NCI-H526 (cell line): ENCODE measurements at places on chromosomes 6 and 20.

- DNase-seq = peak; percentile 61
Observed at GRCh38 chr6:34465531-34466241, at the start of gene PACSIN1. Gene PACSIN1 (plus strand): TSS chr6:34466076. CDS start chr6:34526306, 60,230 bp downstream.

DNA sequence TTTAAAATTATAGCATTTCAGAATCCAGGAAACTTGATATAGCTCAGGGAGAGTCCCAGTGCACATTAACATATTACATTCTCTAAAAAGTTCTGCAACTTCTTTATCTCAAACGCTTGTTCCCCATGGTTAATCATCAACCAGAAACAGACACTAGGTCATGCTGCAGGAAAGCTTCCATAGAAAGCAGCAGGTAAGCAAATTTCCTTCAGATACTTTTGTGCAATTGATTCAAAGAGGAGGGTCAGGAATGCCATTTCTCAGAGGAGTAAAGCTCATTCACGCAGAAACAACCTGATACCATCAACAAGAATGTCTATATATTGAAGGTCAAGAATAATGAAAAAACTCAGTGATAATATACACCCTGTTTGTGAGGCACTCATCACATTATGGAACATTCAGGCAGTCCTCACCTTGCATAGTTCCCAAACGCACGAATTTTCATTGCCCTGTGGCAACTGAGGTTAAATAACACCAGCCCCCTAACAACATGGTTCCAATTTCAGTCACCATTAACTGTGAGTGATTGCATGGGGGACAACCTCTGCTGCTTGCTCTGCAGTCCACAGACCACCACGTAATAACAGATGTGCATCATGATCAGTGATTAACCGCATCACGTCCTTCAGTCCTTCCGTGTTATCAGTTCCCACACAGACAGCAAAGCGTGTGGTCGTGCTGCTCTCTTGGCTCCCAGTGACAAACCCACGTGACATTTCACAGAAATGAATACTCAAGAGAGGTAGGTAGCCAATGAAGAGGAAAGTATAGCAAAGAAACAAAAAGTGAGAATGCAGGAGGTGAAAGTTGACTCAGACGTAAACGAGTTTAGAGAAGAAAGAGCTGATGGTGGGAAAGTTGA, 95.7 kb downstream of the LY86 start:
- DNase-seq = peak; percentile 50

- DNase-seq = no peak
Observed at GRCh38 chr6:57158658-57159057, 13.5 kb upstream of the BAG2 start.

- DNase-seq = no peak
Observed at GRCh38 chr6:150303256-150303655, 65.6 kb upstream of the IYD start.

DNA sequence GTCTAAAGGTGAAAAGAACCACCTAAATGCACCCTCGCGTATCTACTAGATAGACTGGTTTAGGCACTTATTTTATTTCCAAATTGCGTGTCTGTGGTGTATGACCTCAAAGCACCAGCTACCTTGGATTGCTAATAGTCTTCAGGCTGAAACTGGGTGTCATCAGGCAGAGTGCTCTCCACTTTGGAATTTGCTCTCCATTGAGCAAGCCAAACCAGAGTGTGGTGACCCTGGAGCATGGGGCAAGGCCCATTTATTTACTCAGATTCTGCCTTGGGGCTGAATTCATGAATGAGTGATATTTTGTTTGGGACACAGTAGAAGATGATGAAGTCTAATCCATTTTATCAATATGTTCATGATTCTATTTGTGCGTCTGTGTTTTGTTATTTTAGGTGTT, 812.8 kb upstream of the SLC35B3 start:
- DNase-seq = no peak

DNA sequence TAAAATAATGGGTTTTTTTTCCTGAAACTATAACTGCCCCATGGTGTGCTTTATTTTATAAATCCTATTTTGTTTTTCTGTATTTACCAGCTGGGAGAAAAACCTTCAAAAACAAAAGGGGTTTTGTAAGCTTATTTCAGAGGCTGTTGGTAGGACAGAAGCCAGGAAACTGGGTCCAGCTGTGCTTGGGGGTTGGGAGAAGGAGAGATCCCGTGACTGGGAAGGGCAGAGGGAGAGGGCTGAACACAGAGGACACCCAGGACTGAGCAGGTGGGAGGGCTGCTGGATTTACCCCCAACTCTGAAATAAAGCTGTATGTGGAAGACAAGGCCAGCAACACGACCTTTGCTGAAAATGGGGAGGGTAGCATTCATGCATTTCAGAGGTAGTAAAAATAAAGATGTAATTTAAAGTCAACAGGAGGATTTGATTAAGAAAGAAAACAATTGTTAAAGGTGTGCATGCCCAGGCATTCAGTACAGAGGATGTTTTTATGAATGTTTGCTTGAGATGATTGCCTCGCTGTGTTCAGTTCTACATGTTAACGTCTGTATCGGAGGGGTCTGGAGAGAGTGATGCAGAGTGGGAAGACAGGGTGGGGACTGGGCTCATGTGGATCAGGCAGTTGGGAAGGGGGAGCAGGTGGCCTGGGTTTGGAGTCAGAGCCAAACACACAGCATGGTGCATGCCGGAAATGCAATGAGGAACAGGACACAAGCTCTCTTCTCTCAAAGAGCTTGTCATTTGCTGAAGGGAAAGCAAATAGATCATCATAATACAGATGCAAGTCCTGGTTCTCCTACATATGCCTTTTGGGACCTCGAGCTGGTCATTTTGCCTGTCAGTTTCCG, 21.4 kb downstream of the ARFGEF3 start:
- DNase-seq = peak; percentile 39

- peak; percentile 45 for DNase-seq
Observed at GRCh38 chr6:3795836-3796718, 44.6 kb upstream of the PXDC1 start.

GRCh38 chr6:110039981-110040383, 61.9 kb downstream of the GPR6 start:
- peak; percentile 69 for DNase-seq

- DNase-seq = no peak
Observed at GRCh38 chr6:99099243-99099642, 151.5 kb upstream of the FBXL4 start.

GRCh38 chr6:6713657-6714056, 125.1 kb downstream of the LY86 start:
- DNase-seq = no peak

GRCh38 chr6:156398966-156399365, 378.2 kb upstream of the ARID1B start:
- no peak for DNase-seq

- no peak for DNase-seq
Observed at GRCh38 chr6:27049863-27050781, 197.4 kb upstream of the PRSS16 start.

DNA sequence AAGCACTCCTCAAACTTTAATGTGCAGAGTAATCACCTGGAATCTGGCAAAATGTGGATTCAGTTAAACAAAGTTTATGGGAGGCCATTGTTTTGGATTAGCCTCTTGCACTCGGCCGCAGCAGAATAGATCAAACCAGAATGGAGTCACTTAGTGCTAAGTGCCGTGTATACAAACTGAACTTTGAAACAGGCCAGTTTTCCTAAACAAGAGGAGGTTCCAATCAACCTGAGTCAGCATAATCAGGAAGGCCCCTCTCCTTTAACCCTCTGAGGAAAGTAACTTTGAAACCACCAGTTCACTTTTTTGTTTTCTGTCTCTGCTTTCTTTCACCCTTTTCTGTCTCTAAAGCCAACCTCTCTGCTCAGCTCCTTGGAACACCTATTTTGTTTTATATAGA, 92.2 kb downstream of the UST start:
- no peak for DNase-seq

DNA sequence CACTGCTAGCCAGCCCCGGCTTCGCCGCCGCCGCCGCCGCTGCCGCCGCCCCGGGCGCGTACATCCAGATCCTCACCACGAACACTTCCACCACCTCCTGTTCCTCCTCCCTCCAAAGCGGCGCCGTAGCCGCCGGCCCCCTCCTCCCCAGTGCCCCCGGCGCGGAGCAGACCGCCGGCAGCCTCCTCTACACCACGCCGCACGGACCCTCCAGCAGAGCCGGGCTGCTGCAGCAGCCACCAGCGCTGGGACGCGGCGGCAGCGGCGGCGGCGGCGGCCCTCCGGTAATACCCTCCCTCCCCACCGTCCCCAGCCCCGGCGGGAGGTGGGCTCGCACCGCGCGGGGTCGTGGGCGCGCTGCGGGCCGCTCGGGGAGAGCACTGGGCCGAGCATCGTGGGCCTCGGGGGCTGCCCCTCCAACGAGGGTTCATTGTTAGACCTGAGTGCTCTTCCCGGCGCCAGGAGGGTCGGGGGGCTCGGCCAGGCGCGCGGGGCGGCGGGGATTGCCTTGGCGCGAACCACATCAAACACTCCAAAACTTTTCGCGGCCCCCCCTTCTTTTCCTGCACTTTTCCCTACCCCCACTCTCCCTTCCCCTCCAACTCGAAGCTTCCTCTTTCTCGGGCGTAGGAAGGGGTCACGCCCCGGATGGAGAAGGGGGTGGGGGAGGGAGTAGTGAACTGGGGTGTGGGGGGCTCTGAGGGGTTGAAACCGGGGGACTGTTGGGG, 827 bp downstream of the E2F3 start:
- DNase-seq = peak; percentile 73

DNA sequence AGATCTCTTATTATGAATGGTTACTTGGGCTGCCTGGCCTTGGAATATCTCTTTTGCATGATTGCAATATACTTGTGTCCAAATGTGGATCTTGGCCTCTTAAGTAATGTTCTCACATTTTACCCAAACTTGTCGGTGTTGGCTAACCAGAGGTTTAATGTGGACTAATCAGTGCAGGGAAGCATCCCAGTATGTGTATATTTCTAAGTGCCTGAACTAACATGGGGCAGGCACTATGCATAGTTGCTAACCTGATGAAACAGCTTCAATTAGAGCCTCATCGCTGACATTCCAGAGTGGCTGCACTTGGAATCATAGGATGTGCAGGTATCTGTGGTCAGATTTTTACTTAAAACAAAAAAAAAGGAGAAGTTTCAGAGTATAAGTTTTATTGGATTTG, 160.0 kb downstream of the PDE7B start:
- no peak for DNase-seq

GRCh38 chr6:105364243-105364642, 38.6 kb downstream of the PREP start:
- DNase-seq = no peak

DNA sequence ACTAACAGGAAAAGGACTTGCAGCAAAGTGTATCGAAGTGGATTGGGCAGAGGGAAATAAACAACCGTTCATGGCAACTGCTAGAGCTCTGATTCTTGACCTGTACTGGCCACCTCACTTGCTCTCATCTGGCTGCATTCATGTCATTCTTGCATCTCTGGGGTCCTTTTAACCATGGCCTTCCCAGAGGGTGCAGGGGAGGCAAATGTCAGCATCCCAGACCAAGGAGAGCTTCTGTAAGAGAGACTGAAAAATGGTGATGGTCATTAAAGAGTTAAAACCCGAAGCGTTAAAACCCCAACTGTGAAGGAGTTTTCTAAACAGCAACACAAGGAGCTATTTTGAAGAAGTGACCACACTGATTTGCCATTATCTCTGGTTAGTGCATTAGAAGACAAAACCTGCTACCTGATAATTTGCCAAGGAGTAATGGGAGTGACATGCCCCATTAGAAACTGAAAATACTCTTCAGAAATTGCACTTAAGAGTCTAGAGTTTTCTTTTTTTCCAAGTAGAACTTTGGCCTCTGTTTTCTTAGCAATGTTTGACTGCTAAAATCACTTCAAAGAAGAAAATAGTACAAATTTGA, 62.4 kb downstream of the APCDD1L start:
- no peak for DNase-seq

GRCh38 chr20:50144362-50144761, 9.2 kb downstream of the PEDS1 start:
- no peak for DNase-seq

GRCh38 chr20:2379511-2380229, 1.0 kb upstream of the TGM6 start:
- no peak for DNase-seq

DNA sequence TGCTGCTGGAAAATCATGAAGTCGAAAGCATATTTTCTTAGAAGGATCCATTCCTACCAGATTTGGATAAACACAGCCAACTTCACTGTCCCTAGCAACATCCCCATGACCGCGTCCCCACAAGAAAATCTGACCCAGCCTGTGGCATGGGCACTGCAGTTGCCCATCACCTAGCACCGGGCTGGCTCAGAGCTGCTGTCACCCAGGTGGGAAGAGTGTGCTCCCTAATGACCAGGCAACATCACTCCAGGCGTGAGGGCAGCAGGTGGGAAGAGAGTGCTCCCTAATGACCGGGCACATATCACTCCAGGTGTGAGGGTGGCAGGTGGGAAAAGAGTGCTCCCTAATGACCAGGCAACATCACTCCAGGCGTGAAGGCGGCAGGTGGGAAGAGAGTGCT, 238.0 kb downstream of the TBXT start:
- no peak for DNase-seq

GRCh38 chr6:90388395-90388794, 91.8 kb upstream of the BACH2 start:
- no peak for DNase-seq

GRCh38 chr6:135170238-135170637, 10.9 kb upstream of the MYB start:
- no peak for DNase-seq

GRCh38 chr6:142207265-142207877, 60.3 kb downstream of the VTA1 start:
- peak; percentile 59 for DNase-seq

DNA sequence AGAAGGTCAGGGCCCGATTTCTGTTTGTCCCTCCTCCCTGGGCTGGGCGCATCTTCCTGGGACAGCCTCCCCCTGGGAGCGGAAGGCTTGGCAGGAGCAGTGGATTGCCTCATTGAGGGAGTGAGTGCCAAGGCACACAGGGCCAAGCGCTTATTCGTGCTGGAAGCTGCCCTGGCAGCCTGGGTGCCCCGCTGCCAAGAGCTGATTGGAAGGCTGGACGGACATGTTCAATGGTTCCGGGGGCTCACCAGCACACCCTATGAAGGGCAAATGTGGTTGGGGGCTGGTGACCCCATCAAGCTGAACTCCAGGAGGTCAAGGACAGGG, 10.3 kb upstream of the ZNF831 start:
- no peak for DNase-seq

- DNase-seq = no peak
Observed at GRCh38 chr6:46381579-46381978, 109.7 kb downstream of the RCAN2 start.
